ENCODE measurements at places on chromosomes 3 and 15. TPM values are rescaled to one million over a fixed set of nuclear protein-coding genes. Genes with fewer than 3 reads are reported as not detected.
A peak's percentile ranks its signal among the peaks of the same experiment; 100 is the strongest.

- no peak for DNase-seq
Observed at GRCh38 chr3:79362571-79363270, 405.1 kb downstream of the ROBO1 start.

DNA sequence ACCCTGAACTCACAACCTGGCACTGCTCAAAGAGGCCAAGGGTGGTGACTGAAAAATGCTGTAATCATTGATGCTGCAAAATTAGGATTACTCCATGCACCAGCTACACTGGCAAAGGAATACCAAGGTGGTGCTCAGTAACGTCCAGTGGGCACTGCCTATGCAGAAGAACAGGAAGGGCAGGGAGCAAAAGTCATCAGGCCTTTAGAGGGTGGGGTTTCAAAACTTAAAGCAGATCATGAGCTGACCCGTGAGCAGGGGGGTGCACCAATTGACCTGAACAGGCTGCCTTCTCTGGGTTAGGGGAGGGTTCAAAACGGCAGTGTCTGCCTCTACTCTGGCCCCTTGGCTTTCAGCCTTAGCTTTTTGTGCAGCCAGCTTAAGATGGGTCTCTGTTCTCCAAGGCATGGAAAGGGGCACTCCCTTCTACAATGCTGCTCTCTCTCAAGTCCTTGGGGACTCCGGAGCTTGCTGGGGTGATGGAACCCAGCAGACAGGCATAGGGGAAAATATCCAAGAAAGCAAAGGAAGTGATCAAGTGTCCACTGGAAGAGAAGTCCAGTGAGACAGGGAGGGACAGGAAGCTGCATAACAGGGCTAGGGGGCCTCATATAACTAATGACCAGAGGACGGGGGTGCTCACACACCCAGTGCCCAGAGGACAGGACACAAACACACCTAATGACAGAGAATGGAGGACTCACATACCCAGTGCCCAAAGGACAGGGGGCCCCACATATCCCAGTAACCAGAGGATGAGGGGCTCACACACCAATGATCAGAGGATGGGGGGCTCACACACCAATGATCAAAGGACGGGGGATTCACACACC lies 11.4 kb downstream of the RAB6B start:
- DNase-seq = no peak

GRCh38 chr15:79283252-79284048 lies 928 bp downstream of the ANKRD34C start:
- DNase-seq = peak; percentile 61

GRCh38 chr15:99438224-99438585 lies 127.6 kb upstream of the MEF2A start:
- DNase-seq = no peak

The CNTN4 gene
- total RNA-seq = 50.1 TPM

The FNDC3B gene
- total RNA-seq = 64.3 TPM

Data from body of pancreas (tissue), 4 donors.